ENCODE measurements at places on chromosomes 1 and 21. TPM values are rescaled to one million over a fixed set of nuclear protein-coding genes. Genes with fewer than 3 reads are reported as not detected.

- H3K36me3 ChIP-seq = no peaks in the 10 kb centered on the region
- no peaks in the 10 kb centered on the region for H3K4me1 ChIP-seq
- DNase-seq = no peak
- no peak overlapping the region for H3K27ac ChIP-seq
- no peak overlapping the region for H3K4me3 ChIP-seq
Observed at GRCh38 chr21:28069450-28069923, 923.2 kb downstream of the LTN1 start.

- no peak overlapping the region for H3K4me3 ChIP-seq
- no peak for DNase-seq
- H3K27me3 ChIP-seq = peaks cover 13% of the 10 kb centered on the region
- no peaks in the 10 kb centered on the region for H3K36me3 ChIP-seq
- no peak overlapping the region for H3K27ac ChIP-seq
Observed at GRCh38 chr1:22729912-22730311, 19.3 kb downstream of the EPHB2 start.

GRCh38 chr1:84165601-84166000 is 21.5 kb downstream of the PRKACB start:
- H3K36me3 ChIP-seq = no peaks in the 10 kb centered on the region
- H3K4me3 ChIP-seq = no peak overlapping the region
- H3K27ac ChIP-seq = no peak overlapping the region
- no peaks in the 10 kb centered on the region for H3K4me1 ChIP-seq
- no peak for DNase-seq

Gene FCRL5
- 1.1 TPM for total RNA-seq

GRCh38 chr1:60598041-60598910 is 484.1 kb upstream of the NFIA start:
- no peak overlapping the region for H3K27ac ChIP-seq
- H3K27me3 ChIP-seq = no peaks in the 10 kb centered on the region
- no peaks in the 10 kb centered on the region for H3K36me3 ChIP-seq
- no peak overlapping the region for H3K4me3 ChIP-seq
- peak; percentile 18 for DNase-seq
- H3K4me1 ChIP-seq = no peaks in the 10 kb centered on the region

GRCh38 chr1:41497056-41497440 is 12.6 kb upstream of the EDN2 start:
- peak overlapping the region; percentile 90 for H3K27ac ChIP-seq
- H3K4me1 ChIP-seq = peaks cover 20% of the 10 kb centered on the region
- peaks cover 22% of the 10 kb centered on the region for H3K27me3 ChIP-seq
- no peak for DNase-seq

DNA sequence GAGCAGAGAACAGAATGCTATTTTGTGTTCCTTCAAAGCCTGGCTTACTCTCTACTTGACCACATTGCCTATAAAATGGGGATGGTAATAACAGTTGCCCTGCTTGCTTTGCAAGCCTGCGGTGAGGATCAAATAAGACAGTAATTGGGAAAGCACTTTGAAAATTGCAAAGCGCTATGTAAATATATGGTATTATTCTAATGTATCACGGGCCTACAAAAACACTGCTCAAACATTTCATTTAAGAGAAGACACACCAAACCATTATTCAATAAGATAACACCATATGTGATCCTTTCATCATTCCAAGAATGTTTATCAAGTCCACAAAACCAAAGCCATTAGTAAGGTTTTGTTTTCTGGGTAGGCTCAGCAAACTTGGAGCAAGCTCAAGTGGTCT is 208.4 kb downstream of the ROR1 start:
- H3K27ac ChIP-seq = no peak overlapping the region

DNA sequence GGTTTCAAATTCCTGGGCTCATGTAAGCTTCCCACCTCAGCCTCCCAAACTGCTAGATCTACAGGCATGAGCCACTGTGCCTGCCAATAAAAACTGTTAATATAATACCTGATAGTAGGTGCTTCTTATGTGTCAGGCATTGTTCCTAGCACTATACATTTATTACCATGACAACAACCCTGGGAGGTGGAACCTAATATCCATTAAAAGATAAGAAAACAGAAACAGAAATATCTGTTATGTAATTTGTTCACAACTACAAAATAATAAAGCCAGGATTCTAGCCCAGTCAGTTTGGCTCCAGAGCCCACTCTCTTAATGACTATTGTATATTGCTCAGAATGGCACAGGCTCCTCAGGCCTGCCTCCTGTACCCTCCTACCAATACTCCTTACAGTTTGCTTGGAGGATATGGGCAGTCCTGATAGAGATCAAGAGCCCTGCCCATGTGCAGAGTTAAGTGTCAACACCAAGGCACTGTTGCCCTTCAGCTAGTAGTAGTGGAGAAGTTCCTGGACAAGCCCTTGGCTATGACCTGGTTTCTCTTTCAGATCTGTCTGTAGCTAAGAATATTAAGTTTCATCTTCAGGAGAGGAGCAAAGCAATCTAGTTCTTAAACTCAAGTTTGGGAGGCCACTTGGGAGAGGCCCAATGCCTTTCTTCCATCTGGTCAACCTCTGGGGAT is 22.4 kb downstream of the RPL5 start:
- no peak for DNase-seq
- no peak overlapping the region for H3K27ac ChIP-seq
- peaks cover 7% of the 10 kb centered on the region for H3K4me1 ChIP-seq
- H3K36me3 ChIP-seq = no peaks in the 10 kb centered on the region
- no peak overlapping the region for H3K4me3 ChIP-seq

Gene TNFSF4
- total RNA-seq = 1.3 TPM

Gene PLD5
- total RNA-seq = 0.55 TPM
